Caco-2 (cell line): ENCODE measurements at places on chromosomes 5 and 9. TPM values are rescaled to one million over a fixed set of nuclear protein-coding genes. Genes with fewer than 3 reads are reported as not detected.

TLR4 gene
- total RNA-seq: not detected in 2 replicates

DNA sequence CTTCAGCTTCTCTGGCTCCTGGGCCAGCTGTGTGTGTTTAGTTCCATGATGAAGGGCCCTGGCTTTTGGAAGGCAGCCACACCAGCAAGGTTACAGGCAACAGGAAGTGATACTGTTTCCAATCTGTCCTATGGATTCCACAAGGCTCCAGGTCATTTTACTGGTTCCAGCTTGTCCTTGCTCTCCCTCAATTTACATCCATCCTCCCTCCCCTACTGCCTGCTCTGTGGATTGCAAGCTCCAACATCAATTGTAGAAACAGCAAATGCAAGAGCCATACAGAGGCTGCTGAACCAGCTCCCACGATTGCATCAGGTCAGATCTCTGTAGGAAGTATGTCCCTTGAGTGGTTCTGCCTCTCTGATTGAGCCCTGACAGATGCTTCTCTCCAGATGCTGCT is 409.8 kb downstream of the NTRK2 start:
- H3K4me1 ChIP-seq: no peaks in the 10 kb centered on the region
- no peaks in the 10 kb centered on the region for H3K36me3 ChIP-seq
- H3K27me3 ChIP-seq: no peaks in the 10 kb centered on the region
- DNase-seq: no peak
- H3K27ac ChIP-seq: no peak overlapping the region

GRCh38 chr5:139387611-139388197 is 2.0 kb downstream of the MZB1 start:
- no peaks in the 10 kb centered on the region for H3K27me3 ChIP-seq
- H3K27ac ChIP-seq: no peak overlapping the region
- no peaks in the 10 kb centered on the region for H3K36me3 ChIP-seq

DNA sequence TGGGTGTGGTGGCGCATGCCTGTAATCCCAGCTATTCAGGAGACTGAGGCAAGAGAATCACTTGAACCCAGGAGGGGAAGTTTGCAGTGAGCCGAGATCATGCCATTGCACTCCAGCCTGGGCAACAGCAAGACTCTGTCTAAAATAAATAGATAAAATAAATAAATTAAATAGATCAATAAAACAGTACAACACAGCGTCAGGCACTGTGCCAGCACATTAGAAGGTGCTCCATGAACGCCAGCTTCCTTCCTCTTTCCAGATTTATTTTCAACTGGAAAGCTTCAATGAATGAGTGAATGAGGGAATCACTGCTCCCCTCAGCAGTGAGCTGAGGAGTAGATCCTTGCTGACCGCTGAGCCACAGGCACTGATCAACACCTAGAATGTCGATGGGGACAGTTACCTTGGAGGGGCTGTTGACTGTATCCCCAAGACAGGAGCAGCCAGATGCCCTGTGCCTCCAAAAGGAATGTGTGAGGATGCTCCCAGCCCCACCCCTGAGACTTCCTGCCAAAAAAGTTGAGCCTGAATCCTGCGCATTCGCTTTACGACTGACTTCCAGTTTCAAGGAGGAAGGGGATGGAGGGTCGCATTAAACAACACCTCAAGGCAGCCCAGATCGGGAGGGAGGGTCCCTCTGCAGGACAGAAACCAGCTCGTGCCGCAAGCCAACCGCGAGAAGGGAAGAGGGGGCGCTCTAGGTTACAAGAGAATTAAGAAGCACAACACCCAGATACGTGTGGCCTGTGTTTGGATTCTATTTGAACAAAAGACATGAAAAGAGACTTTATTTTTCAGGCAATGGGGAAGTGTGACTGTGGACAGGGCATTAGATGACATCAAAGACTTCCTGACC is 54.0 kb upstream of the CNOT6 start:
- H3K4me1 ChIP-seq: no peaks in the 10 kb centered on the region
- H3K27me3 ChIP-seq: no peaks in the 10 kb centered on the region
- H3K36me3 ChIP-seq: no peaks in the 10 kb centered on the region

- no peaks in the 10 kb centered on the region for H3K27me3 ChIP-seq
- peak; percentile 39 for DNase-seq
- H3K36me3 ChIP-seq: no peaks in the 10 kb centered on the region
- peaks cover 64% of the 10 kb centered on the region for H3K4me1 ChIP-seq
- H3K27ac ChIP-seq: peak overlapping the region; percentile 89
- H3K4me3 ChIP-seq: no peak overlapping the region
These were observed 21.9 kb upstream of the ZNF622 start for GRCh38 chr5:16487456-16487855.

ASTN2 gene
- 12.0 and 12.7 TPM in 2 replicates for total RNA-seq

GRCh38 chr5:160315968-160316367 is 3.6 kb upstream of the CCNJL start:
- H3K36me3 ChIP-seq: no peaks in the 10 kb centered on the region
- H3K27me3 ChIP-seq: no peaks in the 10 kb centered on the region
- H3K4me1 ChIP-seq: peaks cover 32% of the 10 kb centered on the region
- H3K4me3 ChIP-seq: no peak overlapping the region

DNA sequence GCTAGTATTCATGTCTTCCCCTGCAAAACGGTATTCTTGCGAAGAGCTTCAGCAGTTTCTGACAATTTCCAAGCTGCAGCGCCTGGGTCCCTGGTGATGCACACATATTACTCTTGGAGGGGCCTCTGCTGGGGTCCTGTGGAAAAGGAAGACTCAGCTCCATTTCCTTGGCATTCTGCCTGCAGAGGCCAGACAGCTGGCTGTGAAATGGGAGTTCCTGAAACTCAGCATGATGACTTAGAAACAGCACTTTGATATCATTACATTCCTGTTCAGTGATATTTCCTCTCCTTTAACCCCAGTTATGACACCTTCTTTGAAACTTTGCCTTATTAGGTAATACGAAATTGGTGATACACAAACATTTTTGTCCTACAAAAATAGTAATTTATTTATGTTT is 98.5 kb downstream of the APBA1 start:
- H3K27ac ChIP-seq: no peak overlapping the region
- no peak overlapping the region for H3K4me3 ChIP-seq
- no peaks in the 10 kb centered on the region for H3K4me1 ChIP-seq
- no peak for DNase-seq
- H3K36me3 ChIP-seq: no peaks in the 10 kb centered on the region
- H3K27me3 ChIP-seq: no peaks in the 10 kb centered on the region

GPR150 gene
- total RNA-seq: 0.21 and 0.27 TPM in 2 replicates

GRCh38 chr9:130159057-130159456 is 13.1 kb upstream of the NCS1 start:
- no peak for DNase-seq
- no peak overlapping the region for H3K4me3 ChIP-seq
- H3K4me1 ChIP-seq: 0 out of 2 replicates have a peak, but pooled peaks cover 7% of the 10 kb centered on the region
- H3K27ac ChIP-seq: no peak overlapping the region
- no peaks in the 10 kb centered on the region for H3K27me3 ChIP-seq

- no peak overlapping the region for H3K4me3 ChIP-seq
- no peaks in the 10 kb centered on the region for H3K4me1 ChIP-seq
- DNase-seq: no peak
- H3K27me3 ChIP-seq: no peaks in the 10 kb centered on the region
- H3K27ac ChIP-seq: no peak overlapping the region
- no peaks in the 10 kb centered on the region for H3K36me3 ChIP-seq
These were observed 30.3 kb upstream of the MAST4 start for GRCh38 chr5:66565878-66566277.

DNA sequence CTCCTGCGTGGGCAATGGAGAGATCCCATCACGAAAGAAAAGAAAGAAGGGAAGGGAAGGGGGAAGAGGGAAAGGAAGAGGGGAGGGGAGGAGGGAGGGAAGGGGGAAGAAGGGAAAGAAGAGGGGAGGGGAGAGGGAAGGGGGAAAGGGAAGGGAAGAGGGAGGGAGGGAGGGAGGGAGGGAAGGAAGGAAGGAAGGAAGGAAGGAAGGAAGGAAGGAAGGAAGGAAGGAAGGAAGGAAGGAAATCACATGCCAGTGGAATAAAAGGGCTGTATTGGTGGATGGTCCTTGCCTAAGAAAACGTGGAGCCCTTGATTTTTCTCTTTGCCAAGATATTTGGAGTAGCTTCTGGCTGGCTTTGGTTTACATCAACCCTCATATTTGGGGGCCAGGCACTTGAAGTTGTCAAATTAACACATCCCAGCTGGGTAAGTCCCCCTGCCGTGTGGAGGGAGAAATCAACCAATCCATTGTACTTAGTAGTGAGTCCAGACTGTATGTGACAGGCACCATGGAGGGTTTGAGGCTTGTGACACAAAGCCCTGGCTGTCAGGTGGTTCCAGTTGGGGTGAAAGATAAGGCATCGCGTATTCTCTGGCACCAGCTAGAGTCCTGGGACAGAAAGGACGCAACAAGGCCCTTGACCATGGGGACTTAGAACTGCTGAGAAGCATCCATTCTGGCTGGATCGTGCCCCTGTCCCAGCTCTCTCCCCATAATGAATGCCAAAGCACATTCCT is 23.7 kb downstream of the IDNK start:
- no peaks in the 10 kb centered on the region for H3K27me3 ChIP-seq
- H3K4me1 ChIP-seq: no peaks in the 10 kb centered on the region
- H3K36me3 ChIP-seq: no peaks in the 10 kb centered on the region
- H3K27ac ChIP-seq: no peak overlapping the region
- DNase-seq: no peak

DNA sequence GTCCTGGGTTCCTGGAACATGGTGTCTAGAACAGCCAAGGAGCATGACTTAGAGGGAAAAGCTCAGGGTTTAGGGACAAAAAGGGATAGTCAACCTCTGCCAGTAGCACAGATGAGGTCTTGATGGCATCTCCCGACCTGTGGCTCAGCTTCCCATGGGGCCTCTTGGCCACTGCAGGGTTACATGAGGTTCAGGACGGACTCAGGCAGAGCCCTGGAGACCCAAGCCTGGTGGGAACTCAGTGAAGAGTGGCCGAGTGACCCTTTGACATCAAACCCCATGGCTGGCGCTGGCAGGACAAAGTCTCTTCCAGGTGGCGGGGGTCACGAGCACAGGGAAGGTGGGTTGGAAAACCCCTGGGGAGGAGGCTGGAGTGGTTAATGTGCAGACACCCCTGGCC is 57.8 kb downstream of the MTRR start:
- no peak overlapping the region for H3K4me3 ChIP-seq
- no peaks in the 10 kb centered on the region for H3K4me1 ChIP-seq
- H3K27ac ChIP-seq: no peak overlapping the region

C5orf34 gene
- 7.0 and 7.1 TPM in 2 replicates for total RNA-seq

GRCh38 chr5:122054266-122054665 is 23.8 kb downstream of the LOX start:
- H3K4me1 ChIP-seq: no peaks in the 10 kb centered on the region
- H3K4me3 ChIP-seq: no peak overlapping the region
- no peaks in the 10 kb centered on the region for H3K36me3 ChIP-seq
- no peak for DNase-seq

DNA sequence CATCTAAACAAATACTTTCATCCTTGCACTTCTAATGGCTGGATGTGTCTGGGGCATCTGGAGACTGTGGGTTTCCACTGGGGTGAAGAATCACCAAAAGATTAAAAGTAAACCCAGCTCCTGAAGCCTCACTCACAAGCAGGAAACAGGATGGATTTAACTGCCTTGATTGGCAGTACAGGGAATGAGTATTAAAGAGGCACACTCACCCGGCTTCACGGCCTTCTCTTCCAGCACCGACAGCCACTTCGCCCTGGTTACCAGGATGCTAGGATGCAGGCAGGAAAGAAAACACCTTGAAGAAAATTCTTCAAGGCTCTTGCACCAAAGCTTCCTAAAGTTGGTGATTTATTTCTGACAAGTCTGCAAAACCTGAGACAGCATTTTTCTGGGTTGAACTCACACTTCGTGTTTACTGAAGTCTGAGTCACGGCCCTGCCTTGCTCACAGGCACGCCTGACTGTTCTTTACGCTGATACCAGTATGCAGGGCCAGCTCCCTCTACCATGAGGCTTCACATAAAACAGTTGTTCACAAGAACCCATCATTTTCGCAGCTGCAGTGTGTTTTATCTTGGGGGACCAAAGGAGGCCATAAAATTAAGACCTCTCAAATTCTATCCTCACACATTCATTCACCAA is 56.5 kb upstream of the ZNF354A start:
- peaks cover 19% of the 10 kb centered on the region for H3K4me1 ChIP-seq
- H3K27me3 ChIP-seq: no peaks in the 10 kb centered on the region
- peak; percentile 53 for DNase-seq
- no peaks in the 10 kb centered on the region for H3K36me3 ChIP-seq
- peak overlapping the region; percentile 21 for H3K27ac ChIP-seq
- H3K4me3 ChIP-seq: no peak overlapping the region

DNA sequence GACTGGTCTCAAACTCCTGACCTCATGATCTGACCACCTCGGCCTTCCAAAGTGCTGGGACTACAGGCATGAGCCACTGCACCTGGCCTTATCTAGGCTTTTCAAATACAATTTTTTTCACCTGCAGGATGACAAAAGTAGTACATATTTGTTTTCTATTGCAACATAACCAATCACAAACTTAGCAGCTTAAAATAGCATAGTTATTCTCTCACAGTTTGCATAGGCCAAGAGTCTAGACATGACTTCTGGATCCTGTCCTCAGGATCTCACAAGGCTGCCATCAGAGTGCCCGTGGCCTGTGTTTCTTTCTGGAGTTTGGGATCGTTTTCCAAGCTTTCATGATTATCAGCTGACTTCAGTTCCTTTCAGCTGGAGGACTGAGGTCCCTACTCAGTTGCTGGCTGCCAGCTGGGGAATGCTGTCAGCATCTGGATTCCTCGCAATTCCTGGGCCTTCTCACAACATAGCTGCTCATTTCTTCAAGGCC is 348.9 kb downstream of the ARHGEF28 start:
- H3K27me3 ChIP-seq: no peaks in the 10 kb centered on the region
- H3K4me3 ChIP-seq: no peak overlapping the region
- peaks cover 4% of the 10 kb centered on the region for H3K4me1 ChIP-seq
- H3K27ac ChIP-seq: no peak overlapping the region

- H3K36me3 ChIP-seq: no peaks in the 10 kb centered on the region
- no peak overlapping the region for H3K4me3 ChIP-seq
- no peak for DNase-seq
- H3K4me1 ChIP-seq: no peaks in the 10 kb centered on the region
These were observed 234.4 kb upstream of the DAPK1 start for GRCh38 chr9:87263291-87263690.

SMU1 gene
- total RNA-seq: 23.6 TPM in 2 replicates

DNA sequence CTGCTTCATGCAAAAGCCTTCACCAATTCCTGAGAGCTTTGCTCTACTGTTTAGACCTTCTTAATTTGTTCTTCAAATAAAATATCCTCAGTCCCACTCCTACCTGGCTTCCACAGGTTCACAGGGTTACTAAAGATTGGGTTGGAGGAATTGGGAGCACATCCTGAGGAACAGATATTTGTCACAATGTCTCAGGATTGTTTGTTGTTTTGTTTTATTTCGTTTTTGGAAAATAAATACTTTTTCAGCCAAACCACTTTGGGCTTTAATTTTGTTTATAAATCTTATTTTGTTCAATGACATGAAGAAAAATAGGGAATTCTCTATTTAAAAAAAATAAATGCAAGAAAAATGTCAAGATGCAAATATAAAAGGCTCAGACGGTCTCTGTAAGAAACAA is 249.0 kb downstream of the MEF2C start:
- no peaks in the 10 kb centered on the region for H3K4me1 ChIP-seq
- DNase-seq: no peak

GRCh38 chr5:38453506-38453905 is 102.9 kb downstream of the LIFR start:
- no peaks in the 10 kb centered on the region for H3K36me3 ChIP-seq
- DNase-seq: no peak
- no peaks in the 10 kb centered on the region for H3K4me1 ChIP-seq
- H3K4me3 ChIP-seq: no peak overlapping the region
- H3K27me3 ChIP-seq: no peaks in the 10 kb centered on the region
- no peak overlapping the region for H3K27ac ChIP-seq

GRCh38 chr9:91844190-91844589 is 105.8 kb downstream of the ROR2 start:
- H3K4me1 ChIP-seq: no peaks in the 10 kb centered on the region
- DNase-seq: no peak
- H3K36me3 ChIP-seq: no peaks in the 10 kb centered on the region
- H3K27ac ChIP-seq: no peak overlapping the region
- H3K27me3 ChIP-seq: no peaks in the 10 kb centered on the region
- no peak overlapping the region for H3K4me3 ChIP-seq

C9 gene
- 0.39 and 0.41 TPM in 2 replicates for total RNA-seq
